Mesenteric fat pad (tissue), 1 donor: ENCODE measurements at places on chromosomes 11 and 22.

DNA sequence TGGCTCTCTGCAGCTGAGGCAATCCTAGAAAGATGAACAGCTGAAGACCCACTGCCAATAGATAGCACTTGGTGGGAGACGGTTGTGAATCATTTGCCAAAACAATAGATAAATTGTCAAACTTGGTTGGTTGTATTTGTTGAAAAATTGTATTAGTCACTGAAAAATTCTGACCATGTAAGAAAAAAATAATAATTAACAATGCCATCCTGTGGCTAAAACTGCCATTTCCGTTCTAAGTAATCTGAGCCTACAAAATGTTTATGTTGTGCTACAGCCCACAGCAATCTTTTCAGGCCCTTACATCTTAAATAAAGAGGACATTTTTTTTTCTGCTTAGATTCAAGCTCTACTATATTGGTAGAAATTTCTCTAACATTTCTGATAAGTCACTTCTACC lies 103.2 kb upstream of the ANO3 start:
- no peak for DNase-seq

DNA sequence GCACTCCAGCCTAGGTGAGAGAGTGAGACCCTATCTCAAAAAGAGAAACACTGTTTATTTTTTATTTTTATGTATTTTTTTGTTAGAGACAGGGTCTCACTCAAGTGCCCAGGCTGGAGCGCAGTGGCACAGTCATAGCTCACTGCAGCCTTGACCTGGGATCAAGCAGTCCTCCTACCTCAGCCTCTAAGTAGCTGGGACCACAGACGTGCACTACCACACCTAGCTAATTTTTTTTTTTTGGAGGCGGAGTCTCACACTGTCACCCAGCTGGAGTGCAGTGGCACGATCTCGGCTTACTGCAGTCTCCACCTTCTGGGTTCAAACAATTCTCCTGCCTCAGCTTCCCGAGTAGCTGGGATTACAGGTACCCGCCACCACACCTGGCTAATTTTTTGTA lies 6.4 kb downstream of the RBX1 start:
- peak; percentile 57 for DNase-seq

DNA sequence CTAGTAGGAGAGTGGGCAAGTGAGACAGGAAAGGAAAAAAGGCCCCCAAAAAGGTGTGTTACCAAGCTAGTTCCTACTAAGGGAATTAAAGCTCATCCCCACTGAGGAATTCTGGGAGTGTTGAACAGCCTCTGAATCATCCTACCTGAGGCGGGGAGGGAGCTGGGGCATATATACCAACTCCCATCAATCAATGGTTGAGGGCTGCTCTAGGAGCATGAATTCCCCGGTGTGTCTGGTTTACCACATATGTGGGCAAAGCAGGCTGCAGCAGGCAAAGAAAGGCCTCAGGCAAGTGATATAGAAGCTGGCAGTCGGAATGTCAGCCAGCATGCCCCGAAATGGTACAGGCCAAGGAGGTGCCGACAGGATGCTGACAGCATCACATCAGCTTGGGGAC lies 23.6 kb upstream of the CDON start:
- no peak for DNase-seq

- no peak for DNase-seq
Measured at GRCh38 chr11:111761036-111761435, 5.2 kb downstream of the PPP2R1B start.

GRCh38 chr11:71238285-71238875 lies 14.0 kb downstream of the SHANK2 start:
- DNase-seq, result peak; percentile 65

GRCh38 chr11:75337195-75337654 lies 14.2 kb downstream of the ARRB1 start:
- DNase-seq, result no peak

- DNase-seq, result no peak
Measured at GRCh38 chr11:936199-936598, 10.5 kb downstream of the AP2A2 start.

DNA sequence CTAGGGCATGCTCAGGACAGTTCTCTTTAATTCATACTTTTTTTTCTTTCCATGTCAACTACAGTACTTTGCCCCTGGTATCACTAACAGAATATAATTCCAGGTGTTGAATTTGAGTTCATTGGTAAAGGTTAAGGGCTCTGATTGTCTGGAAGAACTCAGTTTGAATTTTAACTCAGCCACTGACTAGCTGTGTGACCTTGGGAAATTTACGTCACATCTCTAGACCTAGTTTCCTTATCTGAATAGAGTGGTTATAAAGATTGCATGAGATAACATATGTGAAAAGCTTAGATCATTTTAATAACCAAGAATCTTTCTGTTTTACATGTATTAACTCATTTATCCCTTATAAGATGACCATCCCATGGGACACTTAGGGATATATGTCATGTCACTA lies 15.8 kb upstream of the ZC3H12C start:
- no peak for DNase-seq

DNA sequence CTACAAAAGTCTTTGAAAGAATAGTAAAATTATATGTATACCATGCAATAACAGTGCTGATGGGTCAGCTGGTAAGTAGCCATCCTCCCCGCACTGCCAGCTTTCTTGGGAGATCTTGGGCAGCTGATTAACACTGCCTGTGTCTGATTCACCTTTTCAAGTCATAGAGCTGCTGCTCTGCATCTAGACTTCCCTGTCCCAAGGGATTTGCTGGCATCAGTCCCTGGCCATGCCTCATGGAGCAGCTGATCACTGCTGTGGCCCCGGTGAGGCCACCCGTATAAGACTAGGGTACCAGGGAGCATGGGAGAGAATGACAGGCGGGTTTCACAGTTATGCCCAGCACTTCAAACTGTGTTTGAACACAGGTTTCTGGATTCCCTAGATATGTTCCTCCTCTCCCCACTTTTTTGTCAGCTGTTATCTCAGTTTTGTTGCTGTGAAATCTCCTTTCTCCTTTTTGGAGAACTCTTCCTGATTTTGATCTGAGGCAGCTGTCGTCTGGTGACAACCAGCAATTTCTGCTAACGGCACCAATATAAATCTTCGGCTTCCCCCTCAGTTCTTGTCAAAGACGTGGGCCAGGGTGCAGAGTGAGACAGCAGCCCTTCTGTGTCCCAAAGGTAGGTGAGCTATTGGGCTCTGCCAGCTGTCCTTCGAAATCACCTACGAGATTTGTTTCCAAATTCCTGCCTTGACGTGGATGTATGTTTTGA lies 438.9 kb downstream of the NTM start:
- DNase-seq, result no peak

GRCh38 chr11:11710556-11710955 lies 88.8 kb upstream of the GALNT18 start:
- DNase-seq, result no peak

DNA sequence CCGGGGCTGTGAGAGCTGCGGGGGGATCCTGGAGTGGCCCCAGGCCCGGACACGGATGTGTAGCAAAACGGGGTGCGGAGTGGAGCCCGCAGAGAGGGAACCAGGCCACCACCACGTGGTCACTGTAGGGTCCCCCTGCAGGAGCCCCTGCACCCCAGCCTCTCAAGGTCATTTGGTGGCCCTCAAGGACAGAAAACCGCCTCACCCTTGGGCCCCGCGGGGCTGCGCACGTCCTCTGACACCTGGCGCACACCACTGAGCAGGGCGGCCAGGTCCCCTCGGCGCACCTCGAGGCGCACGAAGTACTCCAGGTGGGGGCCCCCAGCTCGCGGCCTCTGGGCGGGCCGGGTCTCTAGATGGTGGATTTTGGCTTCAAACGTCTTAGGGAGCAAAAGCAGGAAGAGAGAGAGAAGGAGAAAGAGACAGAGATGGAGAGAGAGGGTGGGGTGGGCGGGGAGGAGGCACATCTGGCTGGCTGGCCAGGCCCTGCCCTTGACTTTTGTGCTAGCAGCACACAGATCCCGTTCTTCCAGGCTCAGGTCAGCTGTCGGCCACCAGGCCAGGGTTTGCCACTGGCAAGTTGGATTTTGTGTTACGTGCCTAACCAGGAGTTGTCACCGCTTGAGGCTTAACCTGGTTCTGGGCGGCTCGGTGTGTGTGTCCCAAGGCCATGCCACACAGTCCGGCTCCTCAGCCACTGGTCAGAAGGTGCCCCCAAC lies 3.2 kb downstream of the TH start:
- DNase-seq, result no peak

- no peak for DNase-seq
Measured at GRCh38 chr11:5004424-5005274, 10.0 kb downstream of the OR51L1 start.

GRCh38 chr11:61969838-61970662 lies 2.6 kb upstream of the FTH1 start:
- DNase-seq, result no peak

- DNase-seq, result no peak
Measured at GRCh38 chr11:11351042-11351586, 1.9 kb downstream of the CSNK2A3 start.

DNA sequence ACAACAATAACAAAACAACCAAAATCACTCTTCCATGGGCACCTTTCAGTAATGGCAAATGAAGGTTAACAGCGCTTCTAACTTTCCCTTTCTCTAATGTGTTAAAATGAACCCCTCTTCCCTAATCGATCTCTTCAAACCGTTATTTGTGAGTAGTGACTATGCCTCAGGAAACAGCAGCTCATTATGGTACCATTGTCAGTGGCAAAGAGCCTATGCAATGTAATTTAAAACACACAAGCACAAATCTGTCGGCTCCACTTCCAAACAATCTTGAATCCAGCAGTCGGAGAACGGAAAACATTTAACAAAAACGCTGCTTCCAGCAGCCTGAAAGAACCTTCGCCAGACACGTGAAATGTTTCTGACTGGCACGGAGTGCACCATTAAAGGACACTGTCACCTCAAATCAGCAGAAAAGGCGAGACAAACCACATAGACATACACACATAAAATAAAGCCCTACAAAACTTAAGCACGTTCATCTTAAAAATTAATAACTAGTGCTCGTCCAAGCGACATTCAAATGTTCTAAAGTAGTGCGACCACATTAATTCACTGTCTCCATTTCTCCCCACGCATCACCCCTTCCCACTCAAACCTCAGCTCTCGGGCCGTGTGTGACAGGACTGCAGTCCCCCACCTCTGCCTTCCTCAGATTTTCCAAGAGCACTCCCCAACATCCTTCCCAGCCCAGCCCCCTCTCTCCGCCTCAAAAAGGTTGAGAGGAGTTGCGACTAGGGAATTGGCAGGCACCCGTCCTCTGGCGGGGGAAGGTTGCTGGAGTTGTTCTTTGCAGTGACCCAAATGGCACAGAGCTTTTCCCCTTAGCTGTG lies 748 bp downstream of the RAB30 start:
- no peak for DNase-seq

DNA sequence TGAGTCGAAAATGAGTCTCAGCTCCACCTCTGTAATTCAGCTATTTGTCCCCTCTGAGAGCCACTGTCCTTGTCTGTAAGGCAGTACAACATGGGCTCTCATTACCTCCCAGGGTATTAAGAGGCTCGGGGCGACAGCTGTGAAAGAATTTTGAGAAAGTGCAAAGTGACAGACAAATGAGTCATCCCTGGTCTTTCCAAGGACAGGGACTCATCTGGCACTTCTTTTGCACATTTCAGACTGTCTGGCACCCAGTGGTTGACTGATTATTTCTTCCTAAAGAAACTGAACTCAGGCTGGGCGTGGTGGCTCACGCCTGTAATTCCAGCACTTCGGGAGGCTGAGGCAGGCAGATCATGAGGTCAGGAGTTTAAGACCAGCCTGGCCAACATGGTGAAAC lies 62.1 kb upstream of the ARFGAP3 start:
- no peak for DNase-seq

- no peak for DNase-seq
Measured at GRCh38 chr11:129853518-129854231, 38.0 kb downstream of the TMEM45B start.

- DNase-seq, result no peak
Measured at GRCh38 chr11:832529-833113, at the start of gene CD151. Gene CD151 (plus strand): TSS chr11:832952. CDS start chr11:836070, 3,118 bp downstream.

GRCh38 chr22:29475550-29475949 lies 4.5 kb upstream of the NEFH start:
- no peak for DNase-seq

DNA sequence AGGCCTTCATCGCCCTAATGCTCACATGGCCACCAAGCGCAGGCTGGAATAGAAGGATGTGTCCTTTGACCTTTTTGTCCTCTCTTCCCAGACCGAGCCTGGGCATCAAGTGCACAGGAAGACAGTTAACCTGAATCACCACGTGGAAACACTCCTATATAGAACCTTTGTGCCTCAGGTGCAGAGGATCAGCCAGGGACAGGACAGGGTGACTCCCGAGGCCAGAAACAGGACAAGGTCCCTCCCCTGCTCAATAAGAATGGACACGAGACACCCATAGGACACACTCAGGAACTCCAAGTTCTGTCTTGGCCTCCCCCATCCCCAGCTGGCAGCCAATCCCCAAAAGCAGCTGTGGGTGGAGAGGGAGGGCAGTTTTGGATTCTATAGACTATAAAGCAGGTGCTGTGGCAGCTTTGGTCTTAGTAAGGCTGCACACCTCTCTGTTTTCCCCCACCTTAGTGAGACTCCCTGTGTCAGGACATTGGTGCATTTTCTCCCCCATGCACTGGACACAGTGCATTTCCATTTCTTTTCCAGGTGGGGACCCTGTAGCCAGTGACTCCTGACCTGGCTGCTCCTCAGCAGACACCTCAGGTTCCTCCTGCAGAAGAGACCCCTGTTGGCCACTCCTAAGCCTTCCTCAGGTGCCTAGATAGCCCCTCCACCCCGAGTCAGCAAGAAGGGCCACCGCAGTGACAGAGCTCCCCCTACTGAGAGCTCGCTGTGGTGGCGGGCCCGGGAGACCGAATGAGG lies 43.6 kb upstream of the POU2AF1 start:
- no peak for DNase-seq

GRCh38 chr11:6397636-6398035 lies 7.4 kb downstream of the SMPD1 start:
- peak; percentile 37 for DNase-seq

- no peak for DNase-seq
Measured at GRCh38 chr22:27494785-27495184, 306.8 kb downstream of the MN1 start.

- DNase-seq, result no peak
Measured at GRCh38 chr22:16933291-16934282, 74.4 kb downstream of the GAB4 start.

- no peak for DNase-seq
Measured at GRCh38 chr22:44050766-44051355, 26.8 kb downstream of the PARVB start.
